ENCODE measurements at places on chromosomes 6 and 20. TPM values are rescaled to one million over a fixed set of nuclear protein-coding genes. Genes with fewer than 3 reads are reported as not detected.

- DNase-seq: no peak
Measured at GRCh38 chr6:30200551-30201281, 12.5 kb downstream of the TRIM26 start.

Gene WFDC10B
- total RNA-seq: not detected

DNA sequence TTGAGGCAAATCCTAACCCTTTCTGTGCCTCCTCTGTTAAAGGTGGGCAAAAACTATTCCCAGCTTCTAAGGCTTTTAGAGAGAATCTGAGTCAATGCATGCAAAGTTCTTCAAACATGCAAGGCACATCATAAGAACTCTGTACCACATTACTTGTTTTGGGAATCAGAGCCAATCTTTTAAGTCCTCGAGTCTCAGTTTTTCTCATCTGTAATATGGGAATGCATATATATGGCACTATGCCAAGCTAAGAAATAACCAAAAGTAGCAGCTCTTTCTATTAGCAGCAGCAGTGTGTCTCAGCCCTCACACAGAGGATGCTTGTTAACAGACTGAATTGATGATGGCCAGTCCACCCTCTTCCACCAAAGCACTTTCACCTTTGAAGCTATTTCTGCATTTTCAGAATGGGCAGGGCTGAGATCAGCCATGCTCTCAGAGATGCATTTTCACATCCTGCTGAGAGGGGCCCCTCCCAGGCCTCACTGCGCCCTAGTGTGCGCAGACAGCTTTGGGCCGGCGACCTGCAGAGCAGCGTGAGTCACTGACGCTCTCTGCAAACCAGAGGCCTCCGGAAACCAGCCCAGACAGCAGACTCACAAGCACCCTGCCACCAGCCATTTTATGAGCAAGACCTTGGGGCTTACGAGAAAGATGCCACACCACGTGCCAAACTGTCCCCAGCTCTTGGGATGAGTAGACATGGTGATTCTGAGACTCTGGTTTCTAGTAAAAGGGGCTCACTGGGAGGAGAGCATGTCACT is 138.0 kb downstream of the NFATC2 start:
- DNase-seq: no peak

DNA sequence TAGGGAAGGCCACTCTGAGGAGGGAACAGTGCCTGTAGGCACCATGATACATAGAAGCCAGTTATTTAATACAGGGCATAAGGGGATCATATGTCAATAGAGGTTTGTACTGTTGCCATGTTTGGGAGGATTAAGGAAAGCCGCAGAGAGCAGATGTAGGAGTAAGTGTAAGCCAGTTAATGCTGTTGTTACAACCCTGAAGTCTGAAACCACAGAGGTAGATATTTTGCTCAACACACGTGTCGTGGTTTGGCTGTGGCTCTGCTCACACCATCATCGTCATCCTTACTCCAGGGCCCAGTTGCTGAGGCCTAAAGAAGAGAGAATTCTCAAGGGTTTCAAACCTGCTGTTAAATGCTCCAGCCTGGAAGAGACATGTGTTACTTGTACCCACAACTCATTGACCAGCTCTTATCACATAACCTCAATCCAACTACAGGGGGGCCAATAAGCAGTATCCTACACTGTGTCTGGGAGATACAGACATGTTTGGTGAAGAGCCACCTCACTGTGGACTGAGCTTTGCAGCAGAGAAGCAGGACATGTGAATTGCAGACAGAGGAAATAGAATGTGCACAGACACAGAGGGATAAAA is 31.0 kb upstream of the PSMF1 start:
- no peak for DNase-seq

DNA sequence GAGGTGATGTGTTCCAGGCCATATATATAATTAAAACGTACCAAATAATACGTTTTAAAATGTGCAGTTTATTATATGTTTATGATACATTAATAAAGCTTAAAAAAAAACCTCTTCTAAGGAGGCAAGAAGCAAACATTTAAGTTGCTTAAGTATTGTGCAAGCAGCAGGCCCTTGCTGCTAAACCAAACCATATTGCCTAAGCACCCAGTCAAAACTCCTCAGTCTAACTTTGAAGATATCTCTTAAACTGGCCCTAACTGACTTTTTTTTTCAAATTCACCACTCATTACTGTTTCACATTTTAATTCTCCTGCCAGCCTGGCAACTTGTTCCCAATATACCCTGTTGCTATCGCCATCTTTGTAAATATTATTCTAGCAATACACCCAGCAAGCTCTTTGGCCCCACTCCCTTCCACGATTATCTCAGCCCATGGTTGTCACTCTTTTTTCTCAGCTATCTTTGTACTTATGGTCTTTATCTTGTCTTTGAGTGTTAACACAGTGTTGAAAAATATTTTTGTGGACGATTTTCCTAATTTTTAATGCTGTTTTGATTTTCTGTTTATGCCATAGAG is 60.9 kb downstream of the C6orf58 start:
- no peak for DNase-seq

Gene BMP5
- not detected for total RNA-seq

GRCh38 chr20:29123861-29124260 is 2133.6 kb upstream of the DEFB115 start:
- DNase-seq: no peak

Gene TCF21
- not detected for total RNA-seq

- peak; percentile 90 for DNase-seq
Measured at GRCh38 chr6:169073311-169073710, 180.3 kb downstream of the THBS2 start.

DNA sequence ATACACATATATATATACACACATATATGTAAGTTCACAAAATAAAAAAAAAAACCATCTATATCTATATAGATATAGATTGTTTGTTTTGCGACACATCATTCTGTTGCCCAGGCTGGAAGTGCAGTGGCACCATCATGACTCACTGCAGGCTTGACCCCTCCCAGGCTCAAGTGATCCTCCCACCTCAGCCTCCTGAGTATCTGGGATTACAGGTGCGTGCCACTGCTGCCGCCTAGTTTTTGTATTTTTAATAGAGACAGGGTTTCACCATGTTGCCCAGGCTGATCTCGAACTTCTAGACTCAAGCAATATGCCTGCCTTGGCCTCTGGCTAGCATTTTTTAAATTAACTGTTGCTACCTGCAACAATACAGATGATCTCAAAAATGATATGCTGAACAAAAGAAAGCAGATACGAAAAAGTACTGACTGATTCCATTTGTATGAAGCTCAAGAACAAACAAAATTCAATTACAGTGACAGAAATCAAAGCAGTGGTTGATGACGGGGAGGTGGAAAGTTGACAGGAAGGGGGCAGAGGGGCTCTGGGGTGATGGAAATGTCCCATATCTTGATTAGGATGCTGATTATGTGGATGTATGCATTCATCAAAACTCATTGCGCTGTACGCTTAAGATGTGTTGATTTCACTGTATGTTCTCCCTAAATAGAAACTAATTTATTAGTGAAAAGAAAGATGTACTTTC is 49.6 kb downstream of the ATXN1 start:
- no peak for DNase-seq

GRCh38 chr6:4581468-4582385 is 194.5 kb upstream of the CDYL start:
- peak; percentile 62 for DNase-seq

DNA sequence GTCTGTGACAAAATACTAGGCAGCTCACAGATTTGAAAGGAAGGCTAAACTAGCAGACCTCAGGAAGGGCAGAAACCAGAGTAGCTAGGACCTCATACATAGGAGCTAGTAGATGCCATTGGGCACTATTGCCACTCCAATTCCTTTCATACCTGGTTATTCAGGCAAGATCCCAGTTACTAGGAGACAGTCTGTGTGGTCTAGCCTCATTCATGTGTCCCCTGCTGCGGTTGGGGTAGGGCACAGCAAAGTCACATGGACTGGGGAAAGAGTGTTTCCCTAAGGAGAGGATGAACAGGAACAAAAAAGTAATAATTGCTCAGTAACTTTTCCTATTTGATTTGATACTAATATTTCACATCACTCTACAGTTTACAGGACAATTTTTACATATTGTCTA is 204.6 kb upstream of the HEY2 start:
- DNase-seq: no peak

DNA sequence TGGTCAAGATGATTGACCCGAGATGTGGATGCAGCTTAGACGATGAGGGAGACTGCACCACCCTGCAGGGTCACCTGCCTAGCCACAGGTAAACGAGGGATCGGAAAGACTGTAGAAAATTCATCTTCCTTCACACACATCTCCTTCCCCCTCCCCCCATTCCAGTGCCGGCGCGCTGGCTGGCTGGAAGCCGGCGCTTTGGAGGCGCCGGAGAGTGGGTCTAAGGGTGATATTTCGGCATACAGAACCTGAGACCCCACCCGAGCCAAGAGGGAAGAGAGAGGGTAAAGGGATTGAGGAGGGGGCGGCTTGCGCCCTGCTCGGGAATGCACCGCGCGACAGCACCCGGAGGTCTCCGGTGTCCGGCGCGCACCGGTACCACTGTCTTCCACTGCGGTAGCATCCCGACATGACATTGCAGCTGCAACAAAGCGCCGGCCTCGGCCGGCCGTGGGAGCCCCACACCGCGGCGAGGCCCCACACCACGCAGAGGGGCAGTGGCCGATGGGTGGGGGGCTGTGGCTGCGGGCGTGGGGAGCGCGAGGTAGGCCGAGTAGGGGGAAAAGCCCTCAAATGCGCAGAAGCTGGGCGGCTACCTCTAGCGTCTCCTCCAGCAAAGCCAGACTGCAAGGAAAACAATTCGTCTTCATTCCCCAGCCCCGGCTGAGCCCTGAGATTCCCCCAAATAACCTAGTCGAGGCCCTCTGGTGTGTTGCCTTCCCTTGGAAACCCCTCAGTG is 984 bp downstream of the TNFRSF21 start:
- DNase-seq: no peak

DNA sequence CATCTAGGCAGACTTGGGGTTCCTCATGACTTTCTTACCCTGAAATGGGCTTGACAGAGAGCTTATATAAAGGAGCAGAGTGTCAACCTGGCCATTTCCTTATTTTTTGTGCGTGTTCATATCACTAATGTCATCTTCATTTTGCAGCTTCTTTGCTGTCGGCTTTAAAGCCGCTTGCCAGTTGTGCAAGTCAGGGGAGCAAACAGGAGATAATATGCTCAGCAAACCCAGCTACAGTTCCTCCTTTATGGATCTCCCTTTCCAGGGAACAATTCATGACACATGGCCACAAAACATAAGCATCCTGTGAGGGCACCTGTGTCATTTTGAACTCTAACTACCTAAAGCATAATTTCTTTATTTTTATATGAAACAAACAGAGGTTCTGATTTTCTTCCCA is 6.5 kb upstream of the TUBB2B start:
- no peak for DNase-seq

- DNase-seq: no peak
Measured at GRCh38 chr20:11686820-11687543, 230.7 kb upstream of the BTBD3 start.

DNA sequence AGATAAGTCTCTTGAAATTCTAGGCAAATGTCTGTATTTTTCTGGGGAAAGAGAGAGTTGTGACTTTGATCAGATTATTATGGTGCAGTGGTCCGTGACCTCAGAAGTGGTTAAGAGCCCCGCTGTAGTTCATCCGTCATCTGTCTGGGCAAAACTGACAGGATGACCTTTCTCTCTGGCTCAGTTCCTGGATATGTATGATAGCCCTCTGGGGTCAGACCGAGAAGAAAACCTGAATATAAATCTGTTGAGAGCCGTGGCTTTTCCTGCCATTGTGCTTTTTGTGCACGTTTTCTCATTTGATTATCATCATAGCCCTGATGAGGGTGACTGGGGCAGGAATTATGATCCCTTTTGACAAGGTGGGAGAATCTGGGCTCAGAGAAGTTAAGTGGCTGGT is 26.5 kb downstream of the GHRH start:
- no peak for DNase-seq

Gene MOG
- total RNA-seq: not detected

Gene EPM2A
- total RNA-seq: 17.6 TPM

GRCh38 chr6:150256618-150257272 is 112.1 kb upstream of the IYD start:
- no peak for DNase-seq

Gene FNDC11
- total RNA-seq: 0.34 TPM

Gene RFX6
- not detected for total RNA-seq

GRCh38 chr20:36093025-36093803 is 61.3 kb upstream of the EPB41L1 start:
- DNase-seq: no peak

Gene SYCP2
- 2.1 TPM for total RNA-seq

DNA sequence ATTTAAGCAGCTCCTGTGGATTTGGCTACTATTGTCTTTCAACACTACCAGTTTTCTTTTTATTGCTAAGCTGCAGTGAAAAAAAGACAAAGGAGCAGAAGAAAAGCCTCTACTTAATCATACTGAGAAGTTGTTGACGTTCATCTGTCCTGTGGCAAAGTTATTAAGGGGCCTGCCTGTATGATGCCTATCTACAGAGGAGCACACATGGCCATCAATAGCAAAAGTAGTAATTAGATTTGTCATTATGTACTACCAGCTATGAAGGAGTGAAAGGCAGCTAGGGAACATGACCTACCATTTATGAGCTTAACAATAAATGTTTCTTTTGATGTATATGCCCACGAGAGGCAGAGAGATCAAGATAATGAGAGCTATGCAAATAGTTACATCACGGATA is 620.9 kb downstream of the PHF3 start:
- DNase-seq: no peak

DNA sequence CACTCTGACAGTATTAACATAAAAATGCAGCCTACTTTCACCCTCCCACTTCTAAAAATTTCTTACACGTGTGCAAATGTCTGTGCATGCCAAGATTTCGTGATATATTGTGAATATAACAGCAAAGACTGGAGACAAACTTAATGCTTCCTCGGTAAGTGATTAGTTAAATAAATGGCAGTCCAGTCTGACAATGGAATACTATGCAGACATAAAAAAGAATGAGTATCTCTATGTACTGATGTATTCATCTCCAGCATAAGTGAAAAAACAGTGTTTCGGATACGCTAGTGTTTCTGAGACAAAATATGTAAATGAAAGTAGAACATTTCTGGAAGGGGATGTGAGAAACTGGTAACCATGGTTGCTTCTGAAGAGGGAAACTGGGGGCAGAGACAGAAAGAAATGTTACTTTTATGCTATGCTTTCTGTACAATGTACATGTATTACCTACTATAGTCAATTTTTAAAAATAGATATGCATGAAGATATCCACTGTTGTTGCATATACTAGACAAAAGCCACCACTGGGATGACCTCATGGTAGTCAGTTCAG is 7.0 kb downstream of the SLC22A23 start:
- no peak for DNase-seq

Gene OR2H1
- not detected for total RNA-seq

GRCh38 chr6:77463308-77463860 is at the start of gene HTR1B:
Gene HTR1B, minus strand, starts transcription at chr6:77463491. Its CDS starts 88 bp downstream, at chr6:77463403.
- DNase-seq: no peak

GRCh38 chr20:50582591-50583234 is 72.5 kb downstream of the PTPN1 start:
- no peak for DNase-seq

GRCh38 chr20:23566199-23566932 is 1.9 kb downstream of the CST9L start:
- no peak for DNase-seq

Gene ZCCHC3
- 22.7 TPM for total RNA-seq

- no peak for DNase-seq
Measured at GRCh38 chr6:46453741-46454316, 37.4 kb downstream of the RCAN2 start.

- DNase-seq: no peak
Measured at GRCh38 chr6:143224516-143224915, 163.8 kb downstream of the AIG1 start.
